ENCODE measurements at places on chromosomes 12 and 14.

DNA sequence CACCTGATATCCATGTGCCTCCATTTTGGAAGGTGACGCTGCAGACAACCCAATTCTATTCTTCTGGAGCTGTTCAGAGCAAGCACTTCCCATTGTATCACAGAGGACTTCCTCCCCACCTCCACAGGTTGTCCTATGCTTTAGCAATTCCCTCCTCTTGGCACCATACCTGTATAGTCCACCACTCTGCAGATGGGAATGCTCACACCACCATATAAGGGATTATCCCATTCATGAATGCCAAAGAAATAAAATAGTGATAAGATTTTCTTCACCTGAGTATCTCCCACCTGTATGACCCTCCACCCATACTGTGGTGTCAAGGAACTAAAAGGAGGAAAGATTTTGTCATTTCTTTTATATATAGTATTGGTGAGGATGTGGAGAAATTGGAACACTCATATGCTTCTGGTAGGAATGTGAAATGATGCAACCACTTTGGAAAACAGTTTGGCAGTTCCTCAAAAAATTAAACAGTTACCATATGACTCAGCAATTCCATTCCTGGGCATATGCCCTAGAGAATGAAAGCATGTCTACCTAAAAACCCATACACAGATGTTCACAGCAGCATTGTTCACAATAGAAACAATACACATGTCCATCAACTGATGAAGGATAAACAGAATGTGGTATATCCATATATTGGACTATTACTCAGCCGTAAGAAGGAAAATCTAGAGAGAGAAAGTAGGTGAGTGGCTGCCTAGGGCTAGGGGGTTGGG lies 75.2 kb downstream of the FIGNL2 start:
- DNase-seq = no peak

DNA sequence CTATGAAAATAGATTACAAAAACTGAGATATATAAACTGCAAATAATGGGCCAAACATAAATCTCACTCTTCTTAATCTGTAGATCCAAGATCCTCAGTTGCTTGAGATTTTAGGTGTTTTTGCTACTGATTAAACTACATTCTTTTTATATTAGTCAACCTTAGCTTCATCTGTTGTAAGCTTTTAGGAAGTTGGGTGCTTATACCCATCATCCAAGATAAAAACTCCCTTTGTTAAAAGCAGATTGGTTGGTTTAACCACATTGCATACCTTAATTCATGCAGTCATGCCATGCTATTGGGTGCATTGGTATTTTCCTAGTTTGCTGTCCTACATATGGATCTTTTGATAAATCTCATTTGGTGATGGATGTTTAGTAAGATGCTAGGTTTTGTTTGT lies 46.2 kb upstream of the DIP2B start:
- no peak for DNase-seq

GRCh38 chr14:99331811-99332210 lies 59.8 kb upstream of the BCL11B start:
- no peak for DNase-seq

- no peak for DNase-seq
Observed at GRCh38 chr12:112577473-112578329, 159.0 kb downstream of the PTPN11 start.

GRCh38 chr14:66600416-66600815 lies 92.5 kb downstream of the GPHN start:
- no peak for DNase-seq

All from activated CD4-positive, alpha-beta T cell treated with anti-CD3 and anti-CD28 coated beads for 4 hours (primary cell).